ENCODE measurements at places on chromosomes 3 and 15.

DNA sequence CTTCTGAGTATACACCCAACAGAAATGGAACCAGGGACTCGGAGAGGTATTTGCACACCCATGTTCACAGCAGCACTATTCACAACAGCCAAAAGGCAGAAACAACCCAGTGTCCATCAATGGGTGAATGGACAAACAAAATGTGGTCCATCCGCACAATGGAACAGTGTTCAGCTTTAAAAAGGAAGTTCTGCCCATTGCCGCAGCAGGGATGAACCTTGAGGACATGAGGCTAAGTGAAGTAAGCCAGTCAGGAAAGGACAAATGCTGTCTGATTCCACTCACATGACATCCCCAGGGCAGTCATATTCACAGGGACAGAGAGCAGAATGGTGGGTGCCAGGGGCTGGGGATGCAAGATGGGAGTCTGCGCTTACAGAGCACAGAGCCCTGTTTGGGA lies 7.5 kb downstream of the IQSEC1 start:
- no peak for DNase-seq

DNA sequence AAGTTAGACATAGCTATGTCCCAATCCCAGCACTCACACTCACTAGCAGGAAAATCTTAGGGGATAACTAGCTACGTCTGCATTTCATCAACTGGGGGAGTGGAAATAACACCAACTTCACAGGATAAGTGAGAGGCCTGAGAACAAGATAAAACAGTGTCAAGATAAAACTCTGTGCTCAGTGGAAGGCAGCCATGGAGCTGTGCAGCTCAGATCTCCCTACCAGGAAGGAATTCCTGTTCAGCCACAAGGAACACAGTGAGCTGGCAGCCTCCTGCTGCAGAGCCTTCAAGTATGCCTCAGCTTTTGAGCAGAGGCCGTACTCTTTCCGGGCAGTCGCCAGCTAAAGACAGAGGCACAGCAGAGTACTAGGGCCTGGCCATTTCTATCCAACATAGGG lies 115.8 kb upstream of the TOPAZ1 start:
- no peak for DNase-seq

GRCh38 chr3:150653110-150653561 lies 50.0 kb downstream of the SELENOT start:
- no peak for DNase-seq

DNA sequence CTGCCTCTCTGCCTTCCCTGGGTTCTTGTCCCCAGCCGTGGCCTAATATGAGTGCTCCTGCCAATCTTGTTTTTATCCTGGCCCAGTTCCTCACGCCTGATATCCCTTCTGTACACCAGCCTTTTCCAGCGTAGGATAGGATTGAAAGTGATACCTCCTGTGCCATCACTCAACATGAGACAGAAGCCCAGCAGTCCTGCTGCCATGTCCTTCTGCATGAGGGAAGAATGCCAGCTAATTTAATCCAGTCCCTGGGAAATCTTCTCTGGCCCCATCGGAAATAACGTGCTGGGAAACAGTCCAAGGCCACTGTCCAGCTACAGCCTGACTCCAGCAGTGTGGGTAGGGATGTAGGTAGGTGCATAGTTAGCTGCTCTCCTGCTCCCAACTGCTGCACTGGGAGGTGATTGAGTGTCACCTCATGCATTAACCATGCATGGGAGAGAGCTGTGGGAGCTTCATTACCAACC lies 92.0 kb upstream of the TPM1 start:
- DNase-seq: no peak

DNA sequence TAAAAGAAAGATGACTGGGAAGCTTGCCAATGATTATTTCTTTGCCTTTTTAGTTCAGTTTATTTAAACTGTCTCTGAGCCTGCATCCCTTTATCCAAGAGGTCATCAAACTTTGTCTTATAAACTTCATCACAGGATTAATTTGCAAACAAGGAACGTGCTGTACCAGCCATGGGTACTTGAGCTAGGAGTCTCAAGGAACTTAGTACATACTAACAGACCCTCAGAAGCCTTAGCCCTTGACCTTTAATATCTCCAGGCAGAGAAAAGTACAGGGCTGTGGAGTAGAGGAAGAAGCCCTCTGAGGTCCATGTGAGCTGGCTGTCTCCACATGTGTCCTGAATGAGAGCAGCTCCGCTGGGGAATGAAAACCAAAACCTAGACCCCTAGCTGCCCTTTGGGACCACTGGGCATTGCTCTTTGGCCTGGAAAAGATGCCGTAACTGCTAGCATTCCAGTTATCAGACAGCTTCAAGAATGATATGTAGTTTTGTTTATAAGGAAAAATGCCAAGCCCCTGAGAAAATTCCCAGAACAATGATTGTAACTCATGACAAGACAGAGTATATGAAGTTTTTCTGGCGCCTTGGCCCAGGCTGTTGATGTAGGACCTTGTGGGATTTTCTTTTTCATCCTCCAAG lies 92.1 kb downstream of the ASB7 start:
- no peak for DNase-seq
